ENCODE measurements at places on chromosomes 2 and 18.
A peak's percentile ranks its signal among the peaks of the same experiment; 100 is the strongest.

- peak; percentile 74 for DNase-seq
These were observed 412 bp downstream of the OSBPL1A start for GRCh38 chr18:24397131-24397693.

GRCh38 chr2:187875261-187876141 lies 321.3 kb upstream of the TFPI start:
- DNase-seq = peak; percentile 3

- DNase-seq = peak; percentile 50
These were observed 6.4 kb upstream of the SFTPB start for GRCh38 chr2:85674417-85674816.

DNA sequence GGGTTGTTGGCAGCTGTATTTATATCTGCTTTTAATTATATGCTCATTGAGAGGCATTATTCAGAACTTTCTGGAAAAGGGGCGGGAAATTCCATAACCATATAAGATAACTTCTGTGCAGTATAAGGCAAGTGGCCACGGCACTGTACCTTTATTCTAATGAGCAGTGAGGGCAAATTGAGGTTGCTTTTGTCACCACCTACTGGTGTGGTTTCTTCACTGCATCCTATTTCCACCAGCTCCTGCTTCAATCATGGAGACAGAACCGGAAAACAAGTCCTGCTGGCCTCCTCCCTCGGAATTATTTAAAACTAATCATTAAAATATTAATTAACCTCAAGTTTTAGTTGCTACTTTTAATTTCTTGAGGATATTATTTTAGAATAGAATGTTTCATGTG lies 759.4 kb downstream of the CBLN2 start:
- DNase-seq = no peak

- DNase-seq = no peak
These were observed 9.7 kb upstream of the ATOH8 start for GRCh38 chr2:85744055-85744454.

DNA sequence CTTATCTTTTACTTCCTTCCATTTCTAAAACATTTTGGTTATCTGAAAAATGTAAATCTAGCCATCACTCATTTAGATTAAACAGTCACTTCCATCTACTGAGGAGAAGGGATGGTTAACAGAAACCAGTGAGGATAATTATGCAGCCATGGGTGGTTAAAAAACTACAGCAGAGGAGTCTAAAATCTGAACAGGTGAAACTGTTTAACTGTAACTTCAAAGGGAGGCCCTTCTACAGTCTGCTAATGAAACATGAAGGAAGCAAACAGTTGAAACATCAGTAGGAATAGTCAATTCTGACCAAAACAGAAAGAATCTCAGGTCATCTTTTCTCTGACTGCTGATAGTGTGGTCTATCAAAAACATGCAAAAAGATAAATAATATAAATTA lies 71.0 kb downstream of the DTNB start:
- DNase-seq = no peak

GRCh38 chr2:29761278-29761677 lies 160.1 kb downstream of the ALK start:
- no peak for DNase-seq

DNA sequence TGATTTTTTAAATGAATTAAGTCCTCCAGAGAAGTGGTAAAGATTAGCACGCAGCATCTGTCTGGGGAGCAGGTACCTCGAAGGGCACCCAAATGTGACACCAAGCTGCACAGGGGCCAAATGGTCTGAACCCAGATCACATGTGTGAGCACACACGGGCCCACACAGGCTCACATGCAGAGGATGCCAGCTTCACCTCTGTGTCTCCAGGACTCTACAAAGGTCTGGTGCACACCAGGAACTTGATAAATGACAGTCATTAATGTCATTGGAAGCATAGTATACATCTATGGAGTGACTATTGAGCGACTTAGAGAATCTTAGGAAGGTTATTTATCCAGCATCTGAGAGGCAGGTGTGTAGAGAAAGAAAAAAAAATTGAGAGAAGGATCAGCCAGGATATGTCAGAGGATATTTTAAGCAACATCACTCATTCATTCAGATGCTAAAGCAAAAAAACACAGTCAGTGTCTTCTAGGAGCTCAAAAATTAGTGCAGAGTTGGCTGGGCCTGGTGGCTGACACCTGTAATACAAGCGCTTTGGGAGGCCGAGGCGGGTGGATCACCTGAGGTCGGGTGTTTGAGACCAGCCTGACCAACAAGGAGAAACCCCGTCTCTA lies 23.2 kb downstream of the GYPC start:
- no peak for DNase-seq

DNA sequence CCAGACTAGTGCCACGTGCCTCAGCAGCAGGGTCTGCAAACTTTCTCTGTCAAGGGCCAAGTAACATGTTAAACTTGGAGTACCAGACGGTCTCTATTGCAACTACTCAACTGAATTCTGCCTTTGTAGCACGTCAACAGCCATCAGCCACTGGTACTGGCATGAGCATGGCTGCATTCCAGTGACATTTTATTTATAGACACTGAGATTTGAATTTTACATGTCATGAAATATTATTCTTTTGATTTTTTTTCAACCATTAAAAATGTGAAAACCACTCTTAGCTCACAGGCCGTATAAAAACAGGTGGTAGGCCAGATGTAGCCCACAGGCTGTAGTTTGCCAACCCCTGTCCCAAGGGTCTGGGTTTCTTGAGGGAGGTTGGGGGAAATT lies 199.7 kb downstream of the TPGS2 start:
- no peak for DNase-seq

GRCh38 chr2:55096586-55096985 lies 46.3 kb upstream of the RTN4 start:
- no peak for DNase-seq

DNA sequence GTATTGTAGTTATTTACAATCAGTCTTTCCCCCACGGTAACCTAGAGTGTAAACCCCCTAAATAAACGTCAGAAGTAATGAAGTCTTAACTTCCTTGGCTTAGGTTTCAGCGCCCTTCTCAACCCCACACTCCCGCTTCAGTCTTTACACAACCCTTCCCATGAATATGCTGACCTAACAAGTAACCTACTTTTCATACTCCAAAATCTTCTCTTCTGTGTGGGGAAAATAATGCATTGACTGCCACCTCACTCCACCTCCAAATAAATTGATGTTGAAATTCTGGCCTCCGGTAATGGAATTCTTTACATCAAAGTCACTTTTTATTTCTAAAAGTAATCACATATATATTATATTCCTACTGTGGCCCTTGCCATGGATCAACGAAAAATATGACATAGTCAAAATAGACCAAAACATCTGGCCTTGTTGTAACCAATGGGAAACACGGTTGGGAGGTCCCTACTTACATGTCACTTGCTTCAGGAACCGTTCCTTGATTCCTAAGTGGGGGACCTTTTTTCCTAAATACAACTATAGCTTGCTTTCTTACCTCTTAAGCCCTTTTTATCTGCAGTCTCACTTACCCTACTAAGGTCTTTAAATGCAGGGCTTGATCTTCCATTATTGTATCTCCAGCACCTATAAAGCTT lies 961 bp downstream of the GEN1 start:
- peak; percentile 24 for DNase-seq

DNA sequence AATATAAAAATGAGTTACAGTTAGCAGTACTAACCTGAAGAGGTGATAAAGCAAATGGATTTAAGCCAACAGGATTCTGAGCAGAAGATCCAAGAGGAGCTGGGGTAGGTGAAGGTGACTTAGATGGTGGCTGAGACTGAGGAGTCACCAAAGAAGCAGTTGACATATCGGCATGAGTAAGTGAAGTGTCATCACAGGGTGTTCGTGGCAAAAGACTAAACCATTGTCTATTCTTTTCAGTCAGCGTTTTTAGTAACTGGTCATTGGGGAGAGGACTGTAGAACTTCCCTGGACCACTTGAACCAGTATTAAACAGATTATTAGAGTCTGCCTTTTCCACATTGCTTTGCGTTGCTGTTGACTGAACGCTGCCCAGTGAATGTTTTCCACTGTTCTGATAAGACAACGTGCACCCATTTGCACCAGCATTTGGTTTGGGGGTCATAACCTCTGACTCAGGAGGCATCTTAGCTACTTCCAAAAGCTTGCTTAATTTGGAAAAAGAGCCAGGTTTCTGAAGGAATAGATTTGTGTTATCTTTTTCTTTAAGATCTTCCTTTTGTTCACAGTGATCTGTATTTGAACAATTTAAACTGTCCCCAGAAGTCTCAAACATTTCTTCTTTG lies 63.3 kb upstream of the WDSUB1 start:
- no peak for DNase-seq

- DNase-seq = no peak
These were observed 610.4 kb downstream of the ERBB4 start for GRCh38 chr2:211928201-211928600.

DNA sequence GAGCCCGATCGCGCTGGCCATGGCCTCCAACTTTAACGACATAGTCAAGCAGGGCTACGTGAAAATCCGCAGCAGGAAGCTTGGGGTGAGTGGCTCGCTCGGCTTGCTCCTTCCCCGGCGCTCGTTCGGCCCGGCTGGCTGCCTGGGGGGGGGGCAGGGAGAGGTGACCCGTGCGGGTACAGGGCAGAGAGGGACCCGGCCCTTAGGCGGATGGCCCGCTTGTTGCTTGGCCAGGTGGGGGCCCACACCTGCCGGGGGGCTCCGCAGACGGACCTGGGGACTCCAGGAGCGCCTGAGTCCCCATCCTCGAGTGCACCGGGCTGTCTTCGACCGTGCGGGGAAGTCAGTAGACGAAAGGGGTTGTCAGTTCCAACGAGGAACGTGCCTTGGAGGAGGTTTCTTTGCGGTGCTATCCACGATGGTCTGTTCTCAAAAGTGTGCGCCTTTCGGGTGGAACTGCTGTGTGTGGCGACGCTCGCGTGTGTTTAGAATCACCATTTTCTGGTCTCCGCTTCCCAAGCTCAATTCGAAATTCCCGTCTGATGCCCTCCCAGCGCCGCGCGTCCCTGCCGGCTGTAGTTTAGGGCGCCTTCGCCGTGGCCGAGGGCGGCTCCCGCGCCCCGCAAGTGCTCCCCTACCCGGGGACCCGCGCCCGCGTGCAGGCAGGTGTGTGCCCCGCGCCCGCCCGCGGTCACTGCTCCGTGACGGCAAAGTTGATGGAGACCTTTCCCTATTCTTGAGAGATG lies 711 bp downstream of the DOK6 start:
- DNase-seq = peak; percentile 2

- DNase-seq = peak; percentile 9
These were observed 794 bp upstream of the CHCHD5 start for GRCh38 chr2:112583497-112584133.

DNA sequence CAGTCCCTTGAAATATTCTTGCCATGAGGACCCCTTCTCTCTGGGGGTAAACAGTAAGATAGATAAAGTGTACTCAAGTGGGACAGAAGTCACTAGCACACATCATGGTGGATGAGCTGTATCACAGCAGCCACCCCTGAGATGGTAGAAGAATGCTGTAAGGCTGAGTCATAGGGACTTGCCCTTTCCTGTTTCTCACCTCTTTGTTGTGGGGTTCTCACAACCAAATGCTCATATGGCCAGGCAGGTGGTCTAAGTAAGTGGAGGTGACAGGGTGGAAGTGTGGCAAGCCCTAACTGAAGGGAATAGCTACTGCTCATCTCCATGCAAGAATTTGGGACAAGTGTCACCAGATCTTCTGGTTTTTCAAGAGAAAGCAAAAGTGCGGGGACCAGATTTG lies 202.7 kb upstream of the SLC14A2 start:
- DNase-seq = no peak

DNA sequence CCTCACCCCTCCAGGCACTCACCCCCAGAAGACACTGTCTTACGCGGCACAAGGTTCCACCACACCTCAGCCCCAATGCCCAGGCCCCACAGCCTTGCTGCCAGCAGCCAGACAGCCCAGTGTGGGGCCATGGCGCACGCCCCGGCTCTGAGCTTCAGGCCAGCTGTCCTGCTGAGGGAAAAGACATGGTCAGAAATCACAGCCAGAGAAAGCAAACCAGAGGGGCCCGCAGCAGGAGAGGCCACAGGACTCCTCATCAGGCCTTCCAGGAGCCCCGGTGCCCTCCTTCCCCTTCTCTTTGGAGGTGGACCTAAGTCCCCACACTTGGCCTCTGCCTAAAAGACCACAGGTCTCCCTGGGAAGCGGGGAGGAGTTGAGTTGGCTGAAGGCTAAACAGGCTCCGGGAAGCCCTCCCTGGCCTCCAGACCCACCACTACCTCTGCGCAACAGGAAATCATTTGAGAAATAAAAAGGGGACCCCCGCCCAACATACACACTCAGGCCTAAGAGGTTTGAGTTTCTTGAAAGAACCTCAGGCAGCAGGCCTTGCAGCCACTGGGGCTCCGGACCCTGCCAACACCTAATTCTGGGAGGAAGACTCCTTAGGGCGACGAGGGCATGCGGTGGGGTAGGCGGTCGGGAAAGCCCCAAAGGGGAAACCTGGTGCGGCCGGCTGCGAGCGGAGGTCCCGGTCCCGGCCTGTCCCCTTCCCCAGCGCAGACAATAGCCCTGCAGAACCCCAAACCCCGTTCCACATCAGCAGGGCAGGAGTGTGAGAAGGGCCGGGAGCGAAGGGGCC lies 1.9 kb downstream of the SEMA4C start:
- peak; percentile 32 for DNase-seq

DNA sequence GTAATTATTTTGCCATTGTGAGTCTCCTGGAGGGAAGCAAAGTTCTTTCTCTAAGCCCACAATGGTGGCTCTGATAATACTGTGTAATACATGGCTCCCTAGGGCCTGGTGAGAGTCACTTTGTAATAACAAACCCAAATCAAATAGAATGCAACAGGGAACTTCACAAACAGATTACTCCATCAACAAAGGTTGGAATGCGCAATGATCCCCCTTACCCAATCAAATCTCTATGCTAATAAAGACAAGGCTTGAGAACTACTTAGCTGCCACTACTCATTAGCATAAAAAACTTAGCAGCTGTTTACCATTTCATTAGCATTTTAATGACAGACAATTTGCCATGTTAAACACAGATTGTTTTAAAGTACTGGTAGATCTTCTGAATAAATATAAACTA lies 285.6 kb upstream of the SESTD1 start:
- no peak for DNase-seq

GRCh38 chr2:173138962-173139361 lies 63.3 kb downstream of the MAP3K20 start:
- DNase-seq = no peak

DNA sequence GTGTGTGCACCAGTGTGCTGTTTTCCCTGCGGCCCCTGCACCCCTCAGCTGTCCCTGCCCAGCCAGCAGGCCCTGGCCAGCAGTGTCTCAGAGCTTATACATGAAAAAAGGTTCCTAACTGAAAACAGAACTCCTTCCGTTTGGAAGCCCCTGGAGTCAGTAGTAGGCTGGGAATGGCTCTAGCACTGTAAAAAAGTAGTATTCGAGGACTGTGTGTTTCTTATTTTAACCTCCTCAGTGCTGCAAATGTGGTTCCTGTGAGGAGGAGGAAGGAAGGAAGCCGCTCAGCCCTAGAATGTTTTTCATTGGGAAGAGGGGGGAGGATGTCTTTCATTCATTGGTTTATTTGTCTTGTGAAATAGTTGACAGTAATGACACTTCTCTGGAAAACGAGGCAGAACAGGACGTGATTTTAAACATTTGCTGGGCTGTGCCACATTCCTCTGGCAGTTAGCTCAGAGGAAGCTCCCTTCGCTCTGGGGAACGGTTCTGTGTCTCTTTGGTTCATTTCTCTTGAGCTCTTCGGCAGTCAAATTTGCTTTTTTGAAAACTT lies 103.5 kb downstream of the SPTBN1 start:
- peak; percentile 95 for DNase-seq

- no peak for DNase-seq
These were observed 34.1 kb upstream of the SOS1 start for GRCh38 chr2:39154944-39155343.

All from EH (cell line).